Pons (tissue), 1 donor: ENCODE measurements at places on chromosomes 2 and 18.
A peak's percentile ranks its signal among the peaks of the same experiment; 100 is the strongest.

DNA sequence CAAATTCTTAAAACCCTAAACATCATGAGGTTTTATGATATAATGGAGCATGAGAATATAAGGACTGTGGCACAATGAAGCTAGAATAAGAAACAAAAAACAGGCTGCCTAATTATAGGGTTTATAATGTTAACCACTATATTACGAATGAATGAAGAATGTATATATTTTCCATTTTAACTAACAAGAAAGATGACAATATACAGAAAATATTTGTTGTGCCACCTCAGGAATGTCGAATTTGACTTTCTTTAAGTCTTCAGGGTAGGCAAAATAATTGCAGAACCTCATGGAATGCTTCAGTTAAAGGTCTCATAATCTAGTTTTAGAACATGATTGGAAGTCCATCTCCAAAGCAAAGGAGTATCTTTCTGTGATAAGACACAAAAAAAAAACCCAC lies 282.9 kb upstream of the SLC8A1 start:
- DNase-seq, result no peak

- peak; percentile 76 for DNase-seq
Observed at GRCh38 chr2:32772638-32773447, 145.0 kb downstream of the TTC27 start.

GRCh38 chr2:46498681-46499080 lies 19.3 kb downstream of the TMEM247 start:
- DNase-seq, result no peak

- DNase-seq, result no peak
Observed at GRCh38 chr2:128543646-128544045, 225.0 kb upstream of the HS6ST1 start.

DNA sequence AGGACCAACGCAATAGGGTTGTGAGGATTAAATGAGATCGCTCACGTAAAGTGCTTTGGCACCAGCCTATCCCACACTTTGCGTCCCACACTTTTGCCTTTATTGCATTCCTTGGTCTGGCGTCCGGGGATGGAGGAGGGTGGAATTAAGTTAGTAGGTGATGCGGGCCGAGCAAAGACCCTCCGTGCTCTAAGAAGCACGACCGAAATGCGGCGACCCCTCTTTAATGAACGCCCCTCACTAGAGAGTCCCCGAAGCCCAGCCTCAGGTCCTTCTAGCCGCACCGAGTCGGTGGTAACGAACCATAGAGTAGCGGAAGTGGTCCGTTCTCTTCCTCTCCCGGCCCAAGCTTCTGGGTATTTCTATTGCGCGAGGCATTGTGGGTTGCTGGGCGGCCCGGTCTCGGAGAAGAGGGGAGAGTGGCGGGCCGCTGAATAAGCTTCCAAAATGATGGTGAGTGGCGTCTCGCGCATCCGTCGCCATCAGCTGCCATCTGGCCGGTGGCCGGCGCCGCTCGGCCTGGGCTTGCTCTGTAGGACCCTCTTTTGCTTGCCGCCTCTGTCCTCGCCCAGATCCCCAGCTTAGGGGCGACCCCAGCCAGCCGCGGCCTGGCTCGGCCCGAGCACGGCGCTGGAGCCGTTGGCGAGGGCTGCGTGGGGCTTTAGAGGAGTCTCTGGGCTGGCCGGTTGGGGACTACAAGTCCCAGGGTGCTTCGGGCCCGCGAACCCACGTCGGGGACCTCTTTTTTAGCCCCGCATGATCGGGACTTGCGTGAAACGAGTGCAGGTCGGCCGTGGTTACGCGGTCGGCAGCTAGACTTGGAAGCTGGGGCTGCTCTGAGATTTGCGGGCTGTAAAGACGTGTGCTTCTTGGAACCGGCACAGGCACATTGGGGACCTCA lies at the start of gene CCT7:
Gene CCT7, plus strand, starts transcription at position 377 of the 901 bp plus-strand sequence. Its CDS starts 71 bp downstream, at position 448.
- DNase-seq, result peak; percentile 94

- no peak for DNase-seq
Observed at GRCh38 chr2:137183206-137183898, 418.0 kb downstream of the THSD7B start.

DNA sequence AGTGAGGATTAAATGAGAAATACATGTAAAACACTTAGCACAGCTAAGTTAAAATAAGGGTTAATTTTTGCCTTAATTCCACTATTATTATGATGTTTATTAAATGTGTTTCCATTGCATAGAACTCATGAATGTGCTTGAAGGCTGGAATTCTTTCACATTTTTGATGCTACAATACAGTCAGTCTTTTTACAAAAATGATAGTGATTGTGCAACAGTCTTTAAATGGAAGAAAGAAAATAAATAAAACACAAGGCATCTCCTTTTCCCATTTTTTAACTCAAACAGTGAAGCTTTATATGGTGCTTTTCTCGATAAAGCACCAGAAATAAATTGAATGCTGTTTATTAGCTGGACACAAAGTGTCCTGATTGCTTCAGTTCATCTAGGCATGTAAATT lies 123.9 kb downstream of the MAP2 start:
- DNase-seq, result no peak

GRCh38 chr2:162258169-162258568 lies 14.9 kb upstream of the FAP start:
- DNase-seq, result no peak

DNA sequence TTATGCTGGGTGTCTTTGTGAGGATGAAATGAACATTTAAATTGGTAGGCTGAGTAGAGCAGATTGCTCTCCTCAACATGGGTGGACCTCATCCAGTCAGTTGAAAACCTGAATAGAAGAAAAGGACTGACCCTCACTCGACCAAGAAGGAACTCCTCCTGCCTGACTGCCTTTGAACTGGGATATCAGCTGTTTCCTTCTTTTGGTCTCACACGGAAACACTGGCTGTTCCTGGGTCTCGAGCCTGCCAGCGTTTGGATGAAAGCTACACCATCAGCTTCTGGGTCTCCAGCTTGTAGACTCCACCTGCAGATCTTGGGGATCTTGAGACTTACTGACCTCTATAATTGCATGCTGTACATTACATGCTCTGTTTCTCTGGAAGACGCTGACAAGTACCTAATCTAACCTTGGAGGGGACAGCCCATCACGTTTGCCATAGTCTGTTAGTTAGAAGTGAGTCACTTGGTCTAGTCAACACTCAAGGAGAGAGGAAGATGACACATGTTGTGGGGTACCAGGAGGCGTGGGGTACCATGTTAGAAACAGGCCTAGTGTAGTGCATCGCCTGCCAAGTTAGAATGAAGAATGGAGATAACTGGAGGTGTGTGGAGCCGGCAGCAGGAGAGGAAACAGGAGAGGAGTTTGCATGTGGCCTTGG lies 267.0 kb downstream of the MREG start:
- no peak for DNase-seq

- DNase-seq, result peak; percentile 28
Observed at GRCh38 chr2:235432741-235433520, 60.9 kb upstream of the AGAP1 start.

DNA sequence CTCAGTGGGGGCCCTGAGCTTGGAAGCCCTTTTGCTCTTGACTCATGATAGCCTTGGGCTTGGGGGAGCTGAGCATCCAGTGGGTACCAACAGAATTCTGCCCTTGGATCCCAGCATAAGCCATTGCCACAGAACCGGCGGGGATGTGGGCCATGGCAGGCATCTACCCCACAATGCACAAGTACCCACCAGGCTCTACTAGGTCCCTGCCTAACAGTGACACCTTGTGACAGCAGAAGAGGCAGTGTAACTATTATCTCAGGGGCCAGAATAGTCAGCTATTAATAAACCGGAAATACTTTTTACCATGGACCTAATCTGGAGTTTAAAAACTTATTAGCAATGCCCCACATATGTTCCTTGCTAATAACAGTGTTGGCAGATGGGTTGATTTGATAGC lies 397.2 kb downstream of the TMEM182 start:
- DNase-seq, result no peak

DNA sequence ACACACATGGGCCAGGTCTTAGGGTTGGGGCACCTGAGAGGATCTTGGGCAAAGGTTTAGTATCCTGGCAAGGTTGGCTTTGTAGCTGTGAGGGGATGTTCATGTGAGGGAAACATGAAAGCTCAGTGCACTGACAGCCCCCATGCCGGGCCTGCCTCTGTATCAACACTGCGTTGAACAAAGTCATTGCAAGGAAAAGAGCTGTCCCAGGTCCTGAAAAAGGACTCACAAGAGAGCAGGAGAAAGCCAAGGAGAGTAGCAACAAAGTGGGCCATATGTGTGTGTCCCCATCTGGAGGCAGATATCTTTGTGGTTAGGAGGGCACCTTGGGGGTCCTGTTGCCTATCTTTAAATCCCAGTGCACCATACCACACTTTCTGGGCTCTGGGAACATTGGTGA lies 237.8 kb upstream of the THSD7B start:
- no peak for DNase-seq

DNA sequence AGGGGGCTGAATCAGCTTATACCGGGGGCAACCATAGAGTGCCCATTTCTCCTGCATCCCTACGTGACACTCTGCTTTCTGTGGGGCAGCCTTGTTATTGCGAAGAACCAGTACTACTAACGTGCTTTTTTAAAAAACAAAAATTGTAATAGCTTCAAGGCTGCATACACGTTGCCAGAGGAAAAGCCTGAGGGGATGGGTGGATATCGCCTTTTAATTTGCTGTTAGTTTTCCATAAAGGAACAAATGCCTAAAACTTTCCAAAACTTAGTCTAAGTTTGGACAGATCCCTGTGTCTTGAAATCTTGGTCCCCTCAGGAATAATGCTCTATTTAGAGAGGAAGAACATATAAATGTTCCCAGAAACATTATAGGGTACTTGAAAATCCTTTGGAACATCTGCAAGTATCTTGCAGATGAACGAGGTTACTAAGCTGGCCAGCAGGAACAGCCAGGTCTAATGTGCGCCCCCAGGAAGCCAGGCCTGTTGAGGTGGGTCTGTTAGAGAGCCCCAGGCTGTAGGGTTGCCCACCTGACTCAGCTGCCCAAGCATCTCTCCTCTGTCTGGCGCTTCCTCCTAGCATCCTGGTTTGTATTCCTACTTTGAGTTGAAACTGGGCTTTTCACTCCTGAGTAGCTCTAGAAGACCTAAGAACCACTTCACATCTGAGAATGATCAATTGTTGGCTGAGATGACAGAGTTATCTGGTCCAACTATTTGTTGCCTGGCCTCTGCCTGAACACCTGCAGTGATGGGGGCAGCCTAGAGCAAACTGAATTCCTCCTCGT lies 96.9 kb downstream of the TGOLN2 start:
- DNase-seq, result no peak

DNA sequence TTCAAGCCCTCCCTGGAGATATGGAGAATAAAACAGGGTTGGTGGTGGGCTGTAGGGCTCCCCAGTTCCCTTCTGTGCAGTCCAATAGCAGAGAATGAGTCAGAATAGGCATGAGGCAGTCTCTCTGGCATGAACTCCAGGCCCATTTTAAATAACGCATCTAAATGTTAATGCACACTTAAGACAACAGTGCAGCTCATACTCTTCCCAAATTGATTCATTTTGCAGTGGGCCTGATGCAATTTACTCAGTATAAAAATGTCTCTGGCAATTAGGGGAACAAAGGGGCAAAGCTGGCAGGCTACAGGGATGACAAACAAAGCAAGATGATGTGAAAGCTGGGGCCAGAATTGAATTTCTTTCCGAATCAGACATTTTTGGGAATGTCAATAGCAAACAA lies 402.8 kb downstream of the CLIP4 start:
- DNase-seq, result no peak

DNA sequence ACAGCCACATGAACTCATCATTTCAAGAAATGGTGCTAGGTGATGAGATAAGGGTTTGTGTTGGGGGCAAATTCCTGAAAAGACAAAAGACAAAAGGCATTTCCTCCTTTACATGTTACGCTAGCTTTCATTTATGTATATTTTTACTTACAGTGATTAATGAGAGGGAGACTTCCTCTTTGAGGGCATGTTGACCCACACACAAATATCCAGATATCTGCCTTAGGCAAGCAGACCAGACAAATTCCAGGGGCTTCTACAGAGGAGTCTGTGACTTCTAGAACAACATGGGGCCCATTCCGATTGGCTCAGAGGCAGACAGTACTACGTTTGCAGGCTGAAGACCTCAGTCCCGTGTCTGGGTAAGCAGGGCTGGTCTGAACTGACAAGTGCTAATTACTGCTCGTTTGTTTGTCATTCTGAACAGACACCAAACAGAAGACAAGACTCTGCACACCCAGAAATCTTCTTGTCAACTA lies 74.8 kb upstream of the ST6GAL2 start:
- no peak for DNase-seq

DNA sequence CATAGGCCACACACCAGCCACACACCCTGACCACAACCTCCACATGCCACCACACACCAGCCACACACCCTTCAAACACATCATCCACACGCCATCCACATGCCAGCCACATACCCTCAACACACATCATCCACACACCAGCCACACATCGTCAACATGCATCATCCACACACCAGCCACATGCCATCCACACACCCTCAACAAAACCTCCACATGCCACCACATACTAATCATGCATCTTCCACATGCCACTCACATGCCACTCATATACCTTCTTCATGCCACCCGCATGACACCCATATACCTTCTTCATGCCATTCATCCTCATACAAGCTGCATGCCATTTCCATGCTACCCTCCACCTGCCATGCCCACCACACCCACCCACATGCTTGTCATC lies 12.4 kb downstream of the TNS1 start:
- DNase-seq, result no peak

DNA sequence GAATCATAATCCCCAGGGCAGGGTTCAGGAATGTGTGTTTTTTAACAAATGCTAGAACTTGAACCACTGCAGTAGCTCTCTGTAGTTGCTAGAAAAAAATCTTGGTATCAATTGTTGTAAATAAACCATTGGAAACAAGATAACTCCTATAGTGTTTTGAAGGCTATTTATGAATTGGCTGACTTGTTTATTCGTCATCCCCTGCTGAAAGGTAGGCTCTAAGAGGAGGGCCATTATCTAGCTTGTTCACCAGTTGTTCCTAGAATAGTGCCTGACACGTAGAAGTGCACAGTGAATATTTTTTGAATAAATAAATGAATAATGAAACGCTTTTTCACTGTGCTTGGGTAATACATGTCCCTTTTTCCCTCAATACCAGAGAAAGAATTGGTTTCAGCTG lies 211.4 kb downstream of the BABAM2 start:
- no peak for DNase-seq

DNA sequence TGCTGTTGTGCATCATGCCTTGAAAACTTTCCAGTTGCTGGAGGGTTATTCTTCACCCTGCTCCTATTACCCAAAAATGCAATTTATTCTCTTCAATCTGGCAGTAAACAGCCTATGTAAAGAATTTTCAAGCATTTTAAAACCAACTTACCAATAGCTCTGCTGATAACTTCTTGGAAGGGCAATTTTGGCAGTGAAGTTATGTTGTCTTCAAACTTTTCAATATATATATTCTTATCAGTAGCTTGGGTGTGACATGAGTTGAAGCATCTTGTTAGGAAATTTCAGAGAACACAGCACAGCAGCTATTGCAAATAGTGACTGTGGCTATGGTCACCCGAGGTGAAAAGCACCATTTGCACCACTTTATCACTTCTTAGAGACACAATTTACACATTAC lies 395.5 kb downstream of the STK39 start:
- no peak for DNase-seq

- no peak for DNase-seq
Observed at GRCh38 chr18:8933714-8934284, 168.7 kb upstream of the NDUFV2 start.

- DNase-seq, result no peak
Observed at GRCh38 chr2:65477590-65477989, 45.2 kb upstream of the SPRED2 start.
